ENCODE measurements at places on chromosomes 7 and 10. TPM values are rescaled to one million over a fixed set of nuclear protein-coding genes. Genes with fewer than 3 reads are reported as not detected.
A peak's percentile ranks its signal among the peaks of the same experiment; 100 is the strongest.

DNA sequence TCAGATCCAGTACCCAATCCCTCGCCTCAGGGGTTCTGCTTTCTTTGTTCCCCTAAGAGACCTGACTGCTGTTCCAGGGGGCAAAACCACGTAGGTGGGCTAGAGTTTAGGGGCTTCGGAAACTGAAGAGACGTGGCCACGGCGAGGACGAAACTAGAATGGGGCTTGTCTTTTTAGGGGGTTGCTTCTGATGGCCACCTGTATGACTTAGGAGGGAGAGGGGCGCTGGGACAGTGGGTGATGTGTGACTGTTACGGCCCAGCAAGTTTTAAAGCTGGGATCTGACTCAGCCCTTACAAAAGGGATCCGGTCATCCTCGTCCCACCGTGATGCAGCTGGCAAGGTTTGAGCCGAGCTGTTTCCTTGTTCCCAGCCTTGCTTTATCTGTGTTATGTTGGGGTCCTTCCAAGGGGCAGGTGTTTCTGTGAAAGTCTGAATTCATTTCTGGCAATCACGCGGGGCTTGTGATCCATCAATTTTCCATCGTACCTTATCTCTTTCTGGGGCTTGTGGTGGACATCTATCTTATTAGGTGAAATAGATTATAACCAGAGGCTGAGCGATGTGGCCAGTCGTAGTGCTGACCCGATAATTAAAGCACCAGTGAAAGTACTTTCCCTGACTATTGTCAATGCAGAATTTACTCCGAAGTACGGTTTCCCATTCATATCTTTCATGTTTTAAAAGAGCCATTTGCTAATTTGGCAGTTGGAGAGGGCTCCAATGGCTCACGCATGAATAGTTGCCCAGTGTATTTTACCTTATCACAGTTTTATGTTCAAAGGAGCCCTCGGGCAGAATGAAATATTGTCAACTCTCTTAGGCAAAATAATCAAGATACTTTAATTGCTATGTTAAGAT, 830 bp downstream of the MET start:
- H3K27me3 ChIP-seq = no peaks in the 10 kb centered on the region
- DNase-seq = no peak
- no peaks in the 10 kb centered on the region for H3K4me1 ChIP-seq
- no peak overlapping the region for H3K27ac ChIP-seq
- peak overlapping the region; percentile 53 for H3K4me3 ChIP-seq

GRCh38 chr10:98195120-98195519, 60.7 kb downstream of the R3HCC1L start:
- H3K4me3 ChIP-seq = no peak overlapping the region
- no peaks in the 10 kb centered on the region for H3K4me1 ChIP-seq
- DNase-seq = no peak
- no peaks in the 10 kb centered on the region for H3K36me3 ChIP-seq
- no peaks in the 10 kb centered on the region for H3K27me3 ChIP-seq

- H3K4me3 ChIP-seq = no peak overlapping the region
- no peak overlapping the region for H3K27ac ChIP-seq
- no peaks in the 10 kb centered on the region for H3K36me3 ChIP-seq
- no peak for DNase-seq
These were observed 21.9 kb downstream of the VPS26A start for GRCh38 chr10:69145864-69146263.

DNA sequence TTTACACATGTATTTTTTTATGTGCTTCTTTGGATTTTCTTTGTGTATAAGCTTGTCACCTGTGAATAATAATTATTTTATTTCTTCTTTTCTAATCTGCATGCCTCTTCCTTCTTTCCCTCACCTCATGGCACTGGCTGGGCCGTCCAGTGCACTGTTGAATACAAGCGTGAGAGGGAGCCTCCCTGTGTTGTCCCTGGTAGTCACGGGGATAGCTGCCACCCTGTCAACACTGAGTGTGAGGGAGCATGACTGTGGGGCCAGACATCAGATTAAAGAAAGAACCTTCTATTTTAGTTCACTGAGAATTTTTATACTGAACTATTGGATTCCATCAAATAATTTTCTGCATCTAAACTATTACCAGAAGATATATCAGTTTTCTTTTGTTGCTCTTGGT, 187.9 kb downstream of the CDC14C start:
- H3K36me3 ChIP-seq = no peaks in the 10 kb centered on the region
- H3K4me3 ChIP-seq = no peak overlapping the region
- no peak for DNase-seq

- no peaks in the 10 kb centered on the region for H3K36me3 ChIP-seq
- no peak overlapping the region for H3K27ac ChIP-seq
- DNase-seq = no peak
- no peaks in the 10 kb centered on the region for H3K27me3 ChIP-seq
- H3K4me1 ChIP-seq = no peaks in the 10 kb centered on the region
These were observed 147.6 kb upstream of the SHH start for GRCh38 chr7:155959894-155960293.

GRCh38 chr7:158246960-158247673, 340.5 kb downstream of the PTPRN2 start:
- H3K36me3 ChIP-seq = no peaks in the 10 kb centered on the region
- no peaks in the 10 kb centered on the region for H3K4me1 ChIP-seq
- no peaks in the 10 kb centered on the region for H3K27me3 ChIP-seq
- DNase-seq = no peak
- no peak overlapping the region for H3K27ac ChIP-seq

GRCh38 chr10:121787169-121787568, 140.7 kb downstream of the ATE1 start:
- H3K27me3 ChIP-seq = no peaks in the 10 kb centered on the region
- no peak for DNase-seq
- peaks cover 4% of the 10 kb centered on the region for H3K36me3 ChIP-seq
- no peak overlapping the region for H3K4me3 ChIP-seq
- no peaks in the 10 kb centered on the region for H3K4me1 ChIP-seq

GRCh38 chr10:65793738-65794425, 1132.0 kb upstream of the LRRTM3 start:
- H3K27ac ChIP-seq = no peak overlapping the region
- H3K27me3 ChIP-seq = no peaks in the 10 kb centered on the region
- DNase-seq = no peak
- no peak overlapping the region for H3K4me3 ChIP-seq
- H3K36me3 ChIP-seq = no peaks in the 10 kb centered on the region

Gene STAM
- 10.5 TPM for polyA plus RNA-seq

Gene ASB10
- polyA plus RNA-seq = not detected

Gene CYP26C1
- not detected for polyA plus RNA-seq

Gene CDK1
- polyA plus RNA-seq = 1.2 TPM

Data from aorta (tissue), 5 donors.